ENCODE measurements at places on chromosomes 12 and 14.

DNA sequence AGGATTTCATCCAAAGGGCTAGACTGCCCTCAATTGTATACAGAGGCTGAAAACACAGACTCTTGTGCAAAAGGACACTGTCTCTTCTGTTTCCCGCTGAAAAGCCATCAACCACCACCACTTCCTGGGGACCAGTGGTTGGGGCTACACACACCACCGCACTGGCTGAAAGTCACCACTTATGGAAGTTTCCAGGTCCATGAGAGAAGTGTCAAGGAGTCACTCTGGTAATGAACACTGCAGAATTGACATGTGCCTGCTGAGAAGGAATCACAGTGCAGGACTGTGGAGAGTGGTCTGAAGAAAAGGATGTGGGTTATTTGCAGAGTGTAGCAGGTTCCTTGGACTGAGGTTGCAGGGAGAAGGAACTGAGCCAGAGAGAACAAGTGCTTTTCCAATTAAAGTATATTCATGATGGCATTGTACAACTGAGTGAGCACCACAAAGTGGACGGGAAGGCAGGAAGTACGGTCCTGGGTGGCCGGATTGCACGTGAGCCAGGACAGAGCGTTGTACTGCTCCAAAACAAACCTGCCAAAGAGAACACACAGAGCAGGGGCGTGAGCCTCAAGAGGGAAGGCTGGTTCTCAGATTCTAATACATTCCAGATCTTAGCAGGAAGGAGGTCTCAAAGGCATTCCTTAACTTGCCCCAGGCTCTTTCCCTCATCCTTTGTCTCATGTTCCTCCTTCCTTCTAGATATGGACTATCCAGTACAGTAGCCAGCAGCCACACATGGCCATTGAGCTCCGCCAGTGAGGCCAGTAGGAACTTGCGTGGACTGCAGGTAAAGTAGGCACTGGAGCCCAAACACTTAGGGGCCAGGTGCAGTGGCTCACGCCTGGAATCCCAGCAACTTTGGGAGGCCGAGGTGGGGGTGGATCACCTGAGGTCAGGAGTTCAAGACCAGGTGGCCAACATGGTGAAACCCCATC is 316.4 kb downstream of the MED13L start:
- DNase-seq = peak; percentile 32

DNA sequence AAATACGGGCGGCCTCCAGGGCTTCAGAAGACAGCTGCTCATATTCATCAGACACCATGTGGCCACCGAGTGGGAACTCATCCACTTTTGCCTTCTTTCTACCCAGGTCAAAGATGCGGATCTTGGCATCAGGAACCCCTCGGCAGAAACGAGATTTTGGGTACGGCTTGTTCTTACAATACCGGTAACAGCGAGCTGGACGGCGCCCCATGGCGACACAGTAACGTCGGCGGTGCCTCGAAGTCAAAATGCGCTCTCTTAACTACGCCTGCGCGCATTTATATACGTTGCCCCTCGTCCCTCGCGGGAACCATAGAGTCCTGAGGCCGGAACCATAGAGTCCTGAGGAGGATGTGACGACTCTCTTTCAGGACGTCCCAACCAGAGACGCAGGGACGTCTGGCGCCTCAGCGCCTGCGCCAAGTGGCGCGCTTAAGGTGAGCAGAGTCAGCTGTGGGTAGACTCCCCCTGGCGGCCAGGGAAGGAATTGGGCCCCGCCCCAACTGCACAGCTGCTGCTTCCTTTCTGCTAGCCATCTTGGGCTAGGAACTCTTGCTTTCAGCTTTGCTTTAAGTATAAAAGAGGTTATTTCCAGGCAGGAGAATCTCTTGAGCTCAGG is at the start of gene RPL10L:
Gene RPL10L, minus strand, starts transcription at position 256 of the 619 bp plus-strand sequence. Its CDS starts 45 bp downstream, at position 211.
- peak; percentile 0 for DNase-seq

GRCh38 chr12:64806173-64806572 is 18.3 kb upstream of the TBC1D30 start:
- DNase-seq = no peak

- no peak for DNase-seq
Measured at GRCh38 chr12:41946106-41946505, 198.6 kb downstream of the GXYLT1 start.

DNA sequence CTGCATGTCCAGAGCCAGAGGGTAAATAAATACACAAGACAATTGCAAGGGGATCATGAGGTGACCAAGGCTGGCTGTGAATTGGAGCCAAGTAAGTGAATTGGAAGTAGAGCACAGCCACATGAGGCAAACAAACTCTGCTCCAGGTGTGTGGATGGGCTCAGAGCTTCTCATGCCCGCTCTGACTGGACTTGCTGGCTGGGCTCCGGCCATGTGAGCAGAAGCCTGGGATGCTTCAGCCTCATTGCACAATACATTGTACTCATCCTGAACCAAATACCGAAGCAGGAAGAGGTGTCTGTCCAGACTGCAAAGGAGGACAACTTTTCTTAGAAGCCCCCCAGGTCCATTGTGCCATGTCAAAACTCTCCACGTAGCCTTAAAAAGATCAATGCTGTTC is 193.0 kb downstream of the TTC8 start:
- DNase-seq = no peak

GRCh38 chr12:50258167-50258551 is 25.2 kb downstream of the LIMA1 start:
- no peak for DNase-seq

GRCh38 chr14:98900798-98901197 is 371.2 kb downstream of the BCL11B start:
- DNase-seq = no peak

GRCh38 chr12:29612912-29613311 is 115.4 kb upstream of the OVCH1 start:
- DNase-seq = no peak

DNA sequence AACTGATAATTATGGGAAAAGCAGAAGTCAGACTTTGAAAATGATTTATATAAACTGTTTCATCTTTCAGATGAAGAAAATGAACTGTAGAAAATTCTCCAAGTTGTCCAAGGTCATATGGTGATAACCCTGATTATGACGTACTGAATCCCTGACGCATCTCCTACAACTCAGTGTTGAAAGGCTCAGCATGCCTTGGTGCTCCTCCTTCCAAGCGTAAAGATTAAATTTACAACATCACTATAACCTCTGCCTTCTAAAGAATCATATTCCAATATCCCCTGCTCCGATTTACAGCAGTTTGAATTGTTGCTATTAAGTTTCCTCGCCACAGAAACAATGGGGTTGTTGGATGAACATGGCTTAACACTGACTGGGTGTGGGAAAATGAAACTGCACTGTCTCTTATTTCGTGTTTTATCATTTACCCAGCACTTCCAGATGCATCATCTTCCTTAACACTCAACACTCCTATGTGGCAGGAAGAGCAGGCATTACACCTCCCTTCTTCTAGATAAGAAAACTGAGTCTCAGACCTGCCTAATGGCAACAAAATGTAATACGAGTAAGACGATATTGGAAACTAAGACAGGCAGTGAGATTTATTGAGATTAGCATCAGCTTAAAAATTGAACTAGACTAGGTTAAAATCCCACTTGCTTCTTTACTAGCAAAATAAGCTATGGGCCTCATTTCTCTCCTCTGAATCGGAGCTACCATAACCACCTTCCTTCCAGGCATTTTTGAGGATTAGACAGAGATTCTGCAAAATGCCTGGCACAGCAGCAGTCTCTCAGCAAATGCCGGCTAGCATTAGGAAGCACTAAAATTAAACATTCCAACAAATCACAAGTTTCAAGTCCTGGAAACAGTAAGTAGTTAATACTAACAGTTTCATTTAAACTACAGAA is 74.2 kb downstream of the PPM1H start:
- DNase-seq = no peak

- no peak for DNase-seq
Measured at GRCh38 chr14:39381366-39381765, 50.9 kb downstream of the FBXO33 start.

GRCh38 chr12:116636608-116637519 is 77.7 kb downstream of the MAP1LC3B2 start:
- no peak for DNase-seq

DNA sequence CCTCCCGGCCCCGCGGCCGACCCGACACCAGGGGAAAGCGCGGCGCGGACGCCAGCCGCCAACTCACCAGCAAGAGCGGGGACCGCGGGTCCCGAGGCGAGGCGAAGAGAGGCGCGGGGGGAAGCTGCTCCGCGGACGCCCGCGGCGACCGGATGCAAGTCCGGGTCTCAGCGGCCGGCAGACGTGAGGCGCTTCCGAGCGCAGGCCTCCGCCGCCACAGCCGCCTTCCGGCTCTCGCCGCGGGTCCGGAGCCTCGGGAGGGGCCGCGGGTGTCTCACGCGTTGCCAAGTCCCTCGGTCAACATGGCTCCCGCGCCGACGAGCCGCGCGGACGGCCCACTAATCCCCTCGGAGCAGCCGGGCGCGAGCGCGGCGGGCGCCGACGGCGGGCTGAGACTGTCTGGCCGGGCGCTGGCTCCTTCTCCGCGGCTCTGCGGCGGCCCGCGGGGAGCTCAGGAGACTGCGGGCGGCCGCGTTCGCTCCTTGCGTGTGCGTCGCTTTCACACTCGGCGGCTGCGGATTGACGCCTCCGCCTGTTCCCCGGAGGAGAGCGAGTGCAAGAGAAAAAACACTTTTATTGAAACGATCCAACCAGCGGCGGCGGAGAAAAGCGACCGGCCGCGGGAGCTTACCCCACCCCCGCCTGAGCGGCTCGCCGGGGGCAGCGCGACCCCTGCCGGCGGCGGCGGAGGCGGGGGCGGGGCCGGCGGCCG is at the start of gene CDK17:
Gene CDK17, minus strand, starts transcription at position 521 of the 712 bp plus-strand sequence. CDS start 65,603 bp downstream, outside the sequence.
- peak; percentile 90 for DNase-seq

DNA sequence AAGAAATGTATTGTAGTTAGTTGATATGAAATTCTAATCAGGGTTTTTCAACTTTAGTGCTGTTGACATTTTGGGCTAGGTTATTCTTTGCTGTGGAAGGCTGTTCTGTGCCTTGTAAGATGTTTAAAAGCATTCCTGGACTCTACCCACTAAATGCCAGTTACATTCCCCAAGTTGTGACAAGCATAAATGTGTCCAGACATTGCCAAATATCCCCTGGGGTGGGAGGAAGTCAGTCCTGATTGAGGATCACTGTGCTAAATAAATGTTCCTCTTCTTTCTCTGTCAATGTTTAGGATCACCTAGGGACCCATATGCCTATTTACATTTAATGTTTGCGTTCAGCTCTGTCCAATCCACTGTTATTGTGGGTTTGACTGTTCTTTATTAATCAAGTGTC is 268.3 kb downstream of the TMTC2 start:
- no peak for DNase-seq

GRCh38 chr14:88210426-88210825 is 112.6 kb downstream of the KCNK10 start:
- no peak for DNase-seq

GRCh38 chr12:24919346-24920001 is 29.4 kb downstream of the BCAT1 start:
- peak; percentile 61 for DNase-seq

DNA sequence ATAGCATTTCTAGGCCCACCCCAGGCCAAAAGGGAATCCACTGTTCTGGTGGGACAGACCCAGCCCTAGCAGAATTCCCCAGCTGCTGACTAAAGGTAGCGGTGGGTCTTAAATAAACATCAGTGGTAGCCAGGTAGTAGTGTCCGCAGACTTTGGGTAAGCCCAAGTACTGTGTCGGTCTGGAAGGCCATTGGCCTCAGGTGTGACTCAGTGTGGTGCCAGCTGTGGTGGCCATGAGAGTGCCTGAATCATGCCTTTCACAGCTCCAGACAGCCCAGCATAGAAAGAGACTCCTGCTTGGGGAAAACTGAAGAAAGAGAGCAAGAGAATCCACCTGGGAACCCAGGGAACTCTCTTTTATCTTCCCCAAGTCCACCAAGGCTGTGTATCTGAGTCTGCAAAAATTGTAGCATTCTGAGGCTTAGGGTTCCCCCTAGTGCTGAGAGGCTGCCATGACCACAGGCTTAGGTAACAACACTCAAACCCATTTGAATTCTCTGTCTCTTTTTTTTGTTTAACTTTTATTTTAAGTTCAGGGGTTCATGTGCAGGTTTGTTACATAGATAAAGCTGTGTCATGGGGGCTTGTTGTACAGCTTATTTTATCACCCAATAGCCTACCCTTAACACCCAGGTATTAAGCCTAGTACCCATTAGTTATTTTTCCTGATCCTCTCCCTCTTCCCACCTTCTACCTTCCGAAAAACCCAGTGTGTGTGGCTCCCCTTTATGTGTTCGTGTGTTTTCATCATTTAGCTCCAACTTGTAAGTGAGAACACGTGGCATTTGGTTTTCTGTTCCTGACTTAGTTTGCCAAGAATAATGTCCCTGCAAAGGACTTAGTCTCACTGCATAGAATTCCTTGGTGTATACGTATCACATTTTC is 16.7 kb upstream of the CD163L1 start:
- DNase-seq = peak; percentile 60

- no peak for DNase-seq
Measured at GRCh38 chr12:14635776-14636175, 60.6 kb downstream of the GUCY2C start.

- no peak for DNase-seq
Measured at GRCh38 chr12:10397296-10397695, 7.5 kb upstream of the KLRK1 start.

DNA sequence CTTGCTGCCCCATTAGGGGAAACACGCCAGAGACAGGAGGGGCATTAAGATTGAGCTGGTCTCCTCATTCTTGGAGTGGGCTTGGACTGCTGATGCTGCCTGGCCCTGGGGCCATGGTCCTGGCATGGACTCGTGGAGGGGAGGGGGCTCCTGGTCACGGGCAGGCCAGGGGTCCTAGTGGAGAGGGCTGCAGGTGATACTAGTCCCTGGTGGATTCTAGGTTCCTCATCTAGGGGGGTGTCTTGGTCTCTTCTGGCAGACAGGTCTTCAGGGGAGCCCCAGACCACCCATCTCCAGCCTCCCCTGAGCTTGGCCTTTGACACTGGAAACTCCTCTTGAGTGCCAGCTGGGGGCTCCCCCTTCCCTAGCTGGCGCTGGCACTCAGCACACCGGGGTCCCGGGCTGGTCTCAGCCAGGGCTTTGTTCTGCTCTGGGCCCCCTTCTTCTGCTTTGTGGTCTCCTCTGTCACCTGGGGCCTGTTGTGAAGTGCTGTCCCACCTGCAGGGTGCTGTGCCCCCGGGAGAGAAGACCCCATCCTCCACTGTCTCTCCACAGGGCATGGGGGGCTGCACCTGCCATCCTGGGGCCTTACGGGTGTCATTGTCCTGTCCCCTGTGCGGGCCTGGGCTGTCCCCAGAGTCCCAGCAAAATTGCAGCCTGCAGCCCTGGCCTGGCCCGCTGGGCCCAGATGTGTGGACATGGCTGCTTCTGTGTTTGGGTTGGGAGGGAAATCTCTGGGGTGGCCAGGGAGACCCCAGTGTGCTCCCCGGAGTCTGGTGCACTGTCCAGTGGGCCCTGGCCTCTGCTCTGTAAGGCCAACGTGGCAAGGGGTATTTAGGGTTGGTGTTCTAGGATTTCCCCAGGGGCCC is 2.3 kb downstream of the KIF26A start:
- DNase-seq = no peak

- DNase-seq = peak; percentile 23
Measured at GRCh38 chr12:119809023-119809422, 68.1 kb downstream of the CIT start.

- DNase-seq = no peak
Measured at GRCh38 chr12:123057513-123058265, 77.2 kb downstream of the ARL6IP4 start.

GRCh38 chr12:116651089-116651488 is 86.8 kb downstream of the SPRING1 start:
- DNase-seq = no peak

GRCh38 chr12:123278101-123278627 is 6.5 kb upstream of the CDK2AP1 start:
- peak; percentile 74 for DNase-seq

- DNase-seq = no peak
Measured at GRCh38 chr14:84343656-84344055, 1186.3 kb upstream of the FLRT2 start.

- DNase-seq = no peak
Measured at GRCh38 chr12:5585178-5585577, 153.3 kb downstream of the NTF3 start.

- no peak for DNase-seq
Measured at GRCh38 chr12:82415402-82415801, 57.1 kb downstream of the METTL25 start.
